Liver (tissue), 10 donors: ENCODE measurements at places on chromosomes 3 and 15.

GRCh38 chr15:51053571-51053970, 41.1 kb downstream of the TNFAIP8L3 start:
- no peak for DNase-seq

GRCh38 chr3:52015438-52016228, 19.9 kb upstream of the RPL29 start:
- DNase-seq = no peak

- DNase-seq = no peak
Measured at GRCh38 chr15:101563176-101563796, 73.8 kb upstream of the PCSK6 start.

GRCh38 chr3:71000483-71000882, 583.0 kb downstream of the FOXP1 start:
- DNase-seq = no peak

DNA sequence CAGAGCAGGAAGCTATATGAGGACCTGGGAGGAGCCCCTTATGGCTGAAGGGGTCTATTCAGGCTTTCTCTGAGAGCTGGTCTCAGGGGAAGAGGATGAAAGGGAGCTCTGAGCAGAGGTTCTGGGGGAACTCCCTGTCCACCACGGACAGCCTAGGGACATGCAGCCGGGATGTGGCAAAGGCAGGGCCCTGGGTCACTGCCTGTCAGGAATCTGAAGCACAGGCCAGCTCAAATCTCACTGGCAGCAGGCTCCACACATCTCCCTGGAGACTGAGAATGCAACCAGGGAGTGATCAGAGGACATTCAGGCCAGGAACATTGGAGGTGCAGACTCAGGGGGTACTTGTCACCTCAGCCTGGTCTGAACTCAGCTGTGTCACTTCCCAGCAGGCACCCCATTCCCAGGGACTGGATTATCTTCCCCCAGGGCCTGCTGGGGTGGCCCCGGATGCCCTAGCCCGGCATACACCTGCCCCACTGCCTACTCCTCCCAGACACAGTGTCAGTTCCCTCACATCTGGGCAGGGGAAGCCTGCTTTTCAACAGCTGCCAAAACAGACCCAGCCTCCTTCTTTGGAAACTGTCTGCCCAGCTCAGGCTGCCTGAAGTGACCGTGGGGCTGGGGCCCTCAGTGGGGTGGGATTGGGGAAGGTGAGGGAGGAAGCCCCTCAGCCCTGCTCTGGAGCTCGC, 18.3 kb upstream of the SEMA3F start:
- DNase-seq = no peak

DNA sequence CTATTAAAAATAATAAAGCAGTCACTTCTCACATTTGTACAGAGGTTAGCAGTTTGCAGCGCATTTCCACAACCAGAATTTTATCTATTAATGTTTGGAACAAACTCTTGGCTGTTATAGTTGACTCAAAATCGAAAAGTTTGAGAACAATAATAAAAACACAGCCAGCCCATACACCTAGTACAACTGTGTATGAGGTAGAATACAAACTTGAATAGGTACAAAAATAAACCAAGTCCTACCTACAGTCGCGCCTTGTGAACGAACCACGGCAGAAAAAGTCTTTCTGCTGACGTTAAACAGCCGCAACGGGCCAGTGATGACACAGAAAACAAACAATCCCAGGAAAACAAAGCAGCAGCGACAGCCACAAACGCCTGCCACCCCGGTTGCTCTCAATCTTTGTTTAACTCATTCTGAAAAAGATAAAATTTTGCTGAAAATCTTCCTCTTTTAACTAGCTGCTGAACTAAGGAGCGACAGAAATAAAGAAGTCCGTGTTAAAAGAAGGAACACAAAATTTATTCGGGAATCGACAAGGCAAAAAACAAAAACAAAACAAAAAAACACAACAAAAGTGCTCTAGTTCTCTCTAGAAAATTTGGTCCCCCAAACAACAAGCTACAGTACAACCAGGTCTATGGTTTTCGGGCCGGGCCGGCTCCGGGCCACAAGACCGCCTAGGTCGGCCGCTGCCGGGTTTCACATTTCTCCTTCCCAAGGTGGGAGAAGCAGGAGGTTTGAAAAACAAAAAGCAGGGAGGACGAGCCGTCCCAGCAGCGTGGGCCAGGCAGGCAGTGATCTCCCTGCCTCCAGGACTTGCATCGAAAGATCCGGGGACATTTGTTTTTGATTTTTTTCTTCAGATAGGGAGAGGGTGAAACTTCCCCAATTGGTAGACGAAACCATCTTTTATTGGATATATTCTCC, 2.9 kb downstream of the FOXL2 start:
- DNase-seq = no peak

DNA sequence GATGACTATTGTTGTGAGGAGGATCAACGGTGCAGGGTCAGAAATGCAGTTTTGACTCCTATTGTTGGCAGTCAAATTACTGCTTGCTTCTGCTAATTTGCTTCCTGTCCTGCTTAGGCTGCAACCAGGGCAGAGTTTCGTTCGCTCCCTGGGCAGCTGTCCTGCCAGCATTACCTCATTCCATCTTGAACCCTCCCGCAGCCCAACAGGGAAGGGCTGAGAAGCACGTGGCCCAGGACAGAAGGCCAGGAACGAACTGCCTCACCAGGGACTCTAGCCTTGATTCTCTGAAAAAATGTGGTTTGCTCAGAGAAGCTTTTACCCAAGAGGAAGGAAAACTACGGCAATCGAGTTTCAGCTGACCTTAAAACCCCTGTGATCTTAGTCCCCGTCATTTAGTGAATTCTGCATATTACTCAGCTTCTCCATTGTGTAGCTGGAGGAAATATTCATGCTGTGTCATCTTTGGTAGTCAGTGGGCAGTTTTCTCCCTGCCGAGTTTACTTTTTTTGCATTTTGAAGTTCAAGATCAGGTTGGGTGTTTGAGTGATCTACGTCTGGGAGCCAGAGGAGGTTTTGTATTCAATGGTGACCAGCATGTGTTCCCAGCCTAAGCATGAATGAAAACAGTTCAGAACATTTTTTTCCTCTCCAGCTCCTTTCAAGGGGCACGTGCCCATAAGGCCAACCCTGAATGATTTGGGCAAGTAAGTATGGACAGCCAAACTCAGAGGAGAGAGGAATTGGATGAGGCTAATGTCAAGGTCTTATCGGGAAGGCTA, 23.0 kb downstream of the TLNRD1 start:
- DNase-seq = no peak

GRCh38 chr3:24316887-24317383, 177.7 kb downstream of the THRB start:
- DNase-seq = no peak

- DNase-seq = no peak
Measured at GRCh38 chr15:81813215-81813614, 232.6 kb downstream of the MEX3B start.

DNA sequence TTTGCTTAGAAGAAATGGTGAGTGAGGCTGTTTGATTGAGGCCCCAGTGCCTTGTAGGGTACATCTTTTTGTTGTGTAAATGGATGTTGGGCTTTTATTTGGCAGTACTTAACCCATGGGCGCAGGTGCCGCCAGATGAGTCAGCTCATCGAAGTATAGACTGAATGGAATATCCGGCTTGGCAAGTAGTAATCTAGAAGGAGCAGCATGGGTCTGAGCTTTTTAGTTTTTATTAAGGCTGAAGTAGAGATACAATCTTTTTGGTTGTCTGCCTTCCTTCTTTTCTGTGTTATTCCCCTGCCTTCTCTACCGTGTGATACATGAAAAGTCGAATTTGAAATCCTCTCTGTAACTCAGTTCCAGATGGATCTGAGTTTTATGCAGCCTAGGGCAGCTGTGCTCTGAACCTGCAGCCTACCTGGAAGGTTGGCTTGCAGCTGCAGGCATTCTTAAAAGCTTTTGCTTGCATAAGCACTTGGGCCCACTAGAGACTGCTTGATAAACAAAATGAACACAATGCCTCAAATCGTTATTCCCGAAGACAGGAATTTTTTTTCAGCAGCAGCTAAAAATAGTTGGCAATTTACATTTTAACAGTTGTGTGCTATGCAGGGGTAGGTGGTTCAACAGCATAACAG, 177.5 kb upstream of the CGNL1 start:
- DNase-seq = no peak

GRCh38 chr3:127162947-127163645, 29.8 kb upstream of the PRR23E start:
- DNase-seq = no peak

GRCh38 chr15:58528188-58528870, 96.5 kb downstream of the LIPC start:
- no peak for DNase-seq

DNA sequence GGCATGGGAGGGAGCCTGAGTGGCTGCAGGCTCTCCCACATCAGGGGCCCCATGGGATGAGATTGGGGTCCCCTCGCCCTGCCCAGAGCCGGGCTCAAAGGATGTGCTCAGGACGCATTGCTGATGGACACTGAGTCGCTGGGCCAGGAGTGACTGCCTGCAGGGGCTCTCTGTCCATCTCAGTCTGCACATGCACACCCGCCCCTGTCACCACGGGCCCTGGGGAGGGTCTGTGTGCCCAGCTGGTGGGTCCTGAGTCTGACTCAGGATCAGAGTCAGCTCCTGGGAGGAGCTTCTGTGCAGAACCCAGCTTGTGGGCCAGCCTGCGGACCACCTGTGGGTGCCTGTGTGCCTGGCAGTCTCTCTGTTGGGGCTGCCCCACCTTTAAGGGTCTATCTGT, 18.1 kb downstream of the STAB1 start:
- no peak for DNase-seq

DNA sequence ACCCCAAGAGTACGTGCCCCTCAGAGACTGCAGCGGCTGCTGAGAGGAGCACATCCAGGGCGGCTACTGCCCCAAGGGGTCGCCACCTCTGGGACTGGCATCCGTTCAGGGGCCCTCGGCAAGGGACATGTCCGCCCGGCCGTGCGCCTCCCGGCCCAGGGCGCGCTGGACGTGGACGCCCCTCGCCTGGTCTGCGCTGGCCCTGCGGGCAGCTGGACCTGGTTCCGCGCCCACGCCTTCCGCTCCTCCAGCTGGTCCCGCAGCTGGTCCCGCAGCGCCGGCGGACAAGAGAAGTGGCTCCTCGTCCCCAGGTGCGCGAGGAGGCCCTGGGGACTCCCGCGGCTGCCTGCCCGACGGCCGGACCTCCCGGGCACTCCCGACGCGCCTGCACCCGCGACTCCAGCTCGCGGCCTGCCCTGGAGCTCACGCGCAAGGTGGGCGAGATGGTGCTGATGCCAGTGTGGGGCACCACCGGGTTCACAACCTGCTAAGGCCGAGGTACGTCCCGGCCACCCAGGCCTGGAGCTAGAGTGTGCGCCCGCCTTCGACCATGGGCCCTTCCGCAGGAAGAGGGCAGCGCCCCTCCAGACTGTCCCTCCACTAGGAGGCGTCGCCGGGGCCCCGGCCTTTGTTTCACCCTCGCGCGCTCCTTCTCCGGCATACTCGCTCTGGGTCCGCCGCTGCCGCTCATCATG, 14.4 kb upstream of the GP9 start:
- no peak for DNase-seq

- DNase-seq = no peak
Measured at GRCh38 chr3:170353485-170353884, 4.0 kb upstream of the SKIL start.

DNA sequence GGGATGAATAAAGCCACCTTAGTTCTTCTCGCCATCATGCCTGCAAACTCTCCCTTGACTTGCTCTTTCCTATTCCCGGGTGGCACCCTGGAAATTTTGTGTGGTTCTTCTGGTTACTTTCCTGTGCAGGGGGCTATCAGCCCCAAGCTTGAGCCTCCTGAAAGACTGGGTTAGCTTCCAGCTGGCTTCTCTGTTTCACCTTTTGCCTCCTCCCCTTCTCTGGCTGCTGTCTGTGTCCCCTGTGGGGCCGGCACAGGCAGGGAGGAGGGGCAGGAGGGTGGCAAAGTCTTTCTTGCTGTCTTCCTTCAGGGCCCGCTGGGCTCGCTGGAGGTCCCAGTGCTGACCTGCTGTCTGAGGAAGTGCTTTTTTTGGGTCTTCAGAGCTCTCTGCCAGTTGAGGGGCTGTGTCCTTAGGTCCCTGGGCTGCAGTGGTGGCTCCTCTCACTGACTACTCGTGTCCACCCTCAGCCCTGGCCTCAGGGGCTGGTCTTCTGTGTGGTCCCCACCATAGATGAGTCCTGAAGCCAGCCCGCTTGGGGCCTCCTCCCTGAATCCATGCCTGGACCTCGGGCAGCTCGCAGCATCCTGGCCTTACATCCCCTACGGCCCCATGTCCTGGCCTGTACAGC, 196.5 kb downstream of the KLF13 start:
- peak; percentile 32 for DNase-seq

DNA sequence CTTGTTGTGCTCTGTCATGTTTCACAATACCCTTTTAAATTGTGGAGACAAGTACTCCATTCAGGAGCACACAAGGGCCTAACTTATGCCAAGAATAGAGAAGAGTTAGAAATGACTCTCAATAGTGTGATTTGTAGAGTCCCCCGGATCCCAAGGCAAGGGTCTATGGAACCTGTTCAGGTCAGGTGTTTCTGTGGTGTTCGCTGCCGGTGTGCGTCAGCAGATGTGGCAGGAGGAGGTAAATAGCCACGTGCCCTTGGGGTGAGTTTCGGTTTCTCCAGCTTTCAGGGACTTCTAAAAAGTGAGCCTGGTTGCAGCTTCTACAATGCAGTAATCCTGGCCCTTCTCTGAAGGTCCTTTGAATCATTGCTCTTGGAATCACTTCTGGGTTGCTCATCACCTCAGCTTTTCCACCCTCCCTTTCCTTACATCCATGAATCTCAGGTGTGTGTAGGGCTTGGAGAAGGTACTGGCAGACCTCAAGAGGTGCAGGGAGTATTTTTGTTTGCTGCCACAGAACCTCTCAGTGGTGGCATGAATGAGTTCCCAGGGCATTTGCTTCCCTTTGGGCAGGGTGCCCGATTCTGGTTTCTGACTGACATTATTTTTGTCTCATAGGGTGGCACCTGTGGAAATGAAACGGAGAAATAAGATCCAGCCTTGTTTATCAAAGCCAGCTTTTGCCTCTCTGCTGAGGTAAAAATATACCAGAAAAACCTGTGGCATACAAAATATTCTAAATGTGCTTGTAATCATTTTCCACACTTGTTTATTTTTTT, 7.3 kb downstream of the ST3GAL6 start:
- no peak for DNase-seq

GRCh38 chr3:157374933-157375332, 61.7 kb upstream of the PTX3 start:
- no peak for DNase-seq

- no peak for DNase-seq
Measured at GRCh38 chr3:185150561-185150960, 2.3 kb downstream of the C3orf70 start.

GRCh38 chr3:45317710-45318109, 70.7 kb upstream of the LARS2 start:
- DNase-seq = no peak

GRCh38 chr15:57537072-57537471, 54.6 kb upstream of the MYZAP start:
- no peak for DNase-seq
